ENCODE measurements at places on chromosomes 7 and 10. TPM values are rescaled to one million over a fixed set of nuclear protein-coding genes. Genes with fewer than 3 reads are reported as not detected.

Gene MUC3A
- not detected for total RNA-seq

Gene DIP2C
- 0.49 TPM for total RNA-seq

Gene NOD1
- 14.0 TPM for total RNA-seq

GRCh38 chr10:102231357-102232318 is 5.5 kb downstream of the ELOVL3 start:
- DNase-seq: peak; percentile 68

DNA sequence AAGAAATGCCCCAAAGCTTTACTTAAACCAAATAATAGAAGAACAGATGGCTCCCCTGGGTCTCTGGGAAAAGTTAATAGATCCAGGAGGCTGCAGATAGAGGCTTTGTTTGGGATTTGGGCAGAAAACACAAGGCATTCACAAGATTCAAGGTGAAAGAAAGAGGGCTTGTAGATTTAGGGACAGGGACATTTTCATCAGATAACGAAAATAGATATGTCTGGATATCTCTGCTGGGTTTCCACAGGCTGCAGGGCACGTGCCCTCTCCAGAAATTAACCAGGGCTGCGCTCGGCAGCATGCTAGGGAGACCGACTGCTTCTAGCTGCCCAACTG is 14.9 kb downstream of the CARD11 start:
- no peak overlapping the region for H3K4me3 ChIP-seq
- H3K27ac ChIP-seq: peak overlapping the region; percentile 12
- H3K36me3 ChIP-seq: peaks cover 75% of the 10 kb centered on the region
- H3K27me3 ChIP-seq: no peaks in the 10 kb centered on the region

- H3K27me3 ChIP-seq: peaks cover 3% of the 10 kb centered on the region
- no peak overlapping the region for H3K27ac ChIP-seq
- no peak overlapping the region for H3K4me3 ChIP-seq
- H3K4me1 ChIP-seq: no peaks in the 10 kb centered on the region
- DNase-seq: peak; percentile 0
Measured at GRCh38 chr10:1186683-1186990, 130.5 kb downstream of the WDR37 start.

- no peak overlapping the region for H3K27ac ChIP-seq
- no peak for DNase-seq
- no peaks in the 10 kb centered on the region for H3K27me3 ChIP-seq
Measured at GRCh38 chr7:120023494-120024167, 249.3 kb upstream of the KCND2 start.

DNA sequence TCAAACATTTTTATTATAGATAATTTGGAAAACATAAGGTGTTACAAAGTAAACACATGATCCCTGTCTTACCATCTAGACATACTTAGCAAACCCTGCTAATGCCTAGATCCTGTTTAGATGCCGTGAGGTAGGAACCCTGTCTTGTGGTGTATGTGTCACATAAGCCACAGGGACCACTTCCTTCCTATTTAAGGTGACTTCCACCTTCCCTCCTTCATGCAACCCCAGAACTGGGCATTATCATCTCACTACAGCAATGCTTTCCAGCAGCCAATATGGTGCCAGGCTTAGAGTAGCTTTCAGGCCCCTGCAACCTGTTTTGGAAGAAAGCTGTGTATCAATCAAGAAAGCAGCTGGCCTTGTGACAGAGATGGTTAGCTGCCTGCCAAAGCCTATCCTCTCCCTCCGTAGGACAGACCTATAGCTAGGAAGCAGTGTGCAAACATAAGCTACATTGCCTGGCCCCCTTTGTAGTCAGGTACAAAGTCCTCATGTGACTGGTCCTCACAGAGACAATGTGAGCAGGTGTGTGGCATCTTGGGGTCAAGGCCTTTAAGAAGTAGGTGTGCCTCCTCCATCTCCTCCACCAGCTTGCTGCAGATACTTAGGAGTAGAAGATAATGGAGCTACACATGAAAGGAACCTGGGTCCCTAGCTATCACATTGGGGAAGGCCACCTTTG is 146.8 kb downstream of the SPAG6 start:
- peaks cover 25% of the 10 kb centered on the region for H3K4me1 ChIP-seq
- H3K36me3 ChIP-seq: no peaks in the 10 kb centered on the region
- H3K4me3 ChIP-seq: no peak overlapping the region

DNA sequence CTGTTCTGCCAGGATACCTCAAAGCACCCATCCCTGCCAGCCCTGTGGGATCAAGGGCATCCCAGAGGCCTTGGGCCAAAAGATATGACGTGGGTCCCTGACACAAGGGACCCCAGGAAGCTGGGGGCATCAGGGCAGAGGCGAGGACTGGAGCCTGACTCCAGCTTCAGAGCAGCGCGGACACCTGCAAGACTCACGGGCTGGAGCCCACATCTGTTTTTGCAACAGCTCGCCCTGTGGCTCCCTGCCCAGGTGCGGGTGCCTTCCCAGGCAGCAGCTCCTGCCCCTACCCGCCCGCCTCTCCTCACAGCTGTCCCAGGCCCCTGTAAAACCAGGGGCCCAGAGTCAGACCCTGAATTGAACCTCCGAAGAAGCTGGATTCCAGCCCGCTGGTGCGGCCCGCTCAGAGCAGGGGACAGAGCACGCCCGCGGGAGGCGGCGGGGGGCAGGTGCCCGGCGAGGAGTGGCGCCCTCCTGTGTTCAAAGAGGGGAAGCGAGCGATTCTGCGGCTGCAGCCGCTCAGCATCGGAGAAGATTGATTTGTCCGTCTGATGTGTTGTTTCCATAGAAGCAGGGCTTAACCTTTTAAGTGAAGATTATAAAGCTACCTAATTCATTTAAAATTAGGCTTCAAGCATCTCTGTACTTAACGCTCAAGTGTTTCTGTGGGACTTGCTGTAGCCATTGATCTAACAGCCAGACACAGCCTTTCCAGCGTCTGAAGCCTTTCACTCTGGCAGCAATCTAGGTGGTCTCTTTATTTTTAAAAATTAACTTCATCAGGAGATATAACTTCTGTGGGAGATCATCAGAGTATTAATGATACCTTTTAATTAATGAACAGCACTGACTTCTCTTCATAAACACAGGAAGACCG is 88.4 kb downstream of the BEND7 start:
- DNase-seq: peak; percentile 65
- H3K27ac ChIP-seq: no peak overlapping the region
- peaks cover 41% of the 10 kb centered on the region for H3K27me3 ChIP-seq
- peaks cover 11% of the 10 kb centered on the region for H3K4me1 ChIP-seq
- H3K4me3 ChIP-seq: peak overlapping the region; percentile 64

DNA sequence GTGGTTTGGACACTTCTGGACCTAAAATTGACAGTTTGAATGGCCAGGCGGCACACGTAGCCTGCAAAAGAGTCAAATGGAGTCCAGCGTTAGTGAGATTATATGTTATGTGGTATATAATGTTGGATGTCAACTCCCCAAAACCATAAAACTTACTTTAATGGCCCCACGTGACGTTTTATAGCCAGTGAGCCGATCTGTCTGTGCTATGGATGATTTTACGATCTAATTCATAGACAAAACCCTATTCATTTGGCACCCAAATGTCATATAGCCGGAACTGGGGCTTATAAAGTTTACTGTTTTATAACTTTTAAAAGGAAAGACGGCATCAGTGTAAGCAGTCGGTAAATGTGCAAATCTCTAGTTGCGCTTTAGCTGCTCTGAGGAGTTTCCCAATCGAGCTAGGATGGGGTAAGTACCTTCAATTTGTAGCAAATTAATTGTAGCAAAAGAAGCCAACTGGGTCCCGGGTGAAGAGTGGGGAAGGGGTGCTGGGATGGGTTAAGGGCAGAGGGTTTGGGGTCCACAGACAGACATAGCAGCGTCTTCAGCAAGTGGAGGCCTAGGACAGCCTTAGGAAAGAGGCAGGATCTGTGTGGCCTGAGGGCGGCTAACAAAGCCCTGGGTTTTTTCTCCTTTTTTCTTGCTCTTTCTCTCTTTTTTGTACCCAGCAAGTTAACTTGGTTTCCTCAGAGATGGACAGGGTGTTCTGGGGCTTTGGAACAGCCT is 3.2 kb downstream of the HOXA5 start:
- no peak overlapping the region for H3K27ac ChIP-seq
- peaks cover 39% of the 10 kb centered on the region for H3K27me3 ChIP-seq
- H3K4me1 ChIP-seq: peaks cover 5% of the 10 kb centered on the region
- DNase-seq: no peak
- H3K36me3 ChIP-seq: no peaks in the 10 kb centered on the region
- H3K4me3 ChIP-seq: no peak overlapping the region

DNA sequence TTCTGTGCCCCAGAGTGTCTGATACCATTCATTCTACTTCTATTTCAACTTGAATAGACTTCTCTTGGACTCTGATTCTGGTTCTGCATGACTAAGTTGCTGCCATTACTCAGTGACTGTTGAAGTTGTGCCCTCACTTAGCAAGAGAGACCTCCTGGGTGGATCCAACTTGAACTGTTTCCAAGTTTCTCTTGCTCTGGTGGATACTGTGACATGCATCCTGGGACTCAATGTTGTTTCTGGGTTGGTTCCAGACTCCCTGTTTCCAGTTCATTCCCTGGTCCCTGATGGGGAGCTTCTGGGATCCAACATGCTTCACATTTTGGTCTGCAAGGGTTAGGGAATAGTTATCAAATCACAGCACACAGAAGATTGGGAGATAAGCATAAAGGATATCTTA is 26.2 kb upstream of the PRPF18 start:
- no peak for DNase-seq
- no peaks in the 10 kb centered on the region for H3K36me3 ChIP-seq
- no peak overlapping the region for H3K27ac ChIP-seq
- H3K4me3 ChIP-seq: no peak overlapping the region
- no peaks in the 10 kb centered on the region for H3K27me3 ChIP-seq
